ENCODE measurements at places on chromosomes 4 and X. TPM values are rescaled to one million over a fixed set of nuclear protein-coding genes. Genes with fewer than 3 reads are reported as not detected.

DNA sequence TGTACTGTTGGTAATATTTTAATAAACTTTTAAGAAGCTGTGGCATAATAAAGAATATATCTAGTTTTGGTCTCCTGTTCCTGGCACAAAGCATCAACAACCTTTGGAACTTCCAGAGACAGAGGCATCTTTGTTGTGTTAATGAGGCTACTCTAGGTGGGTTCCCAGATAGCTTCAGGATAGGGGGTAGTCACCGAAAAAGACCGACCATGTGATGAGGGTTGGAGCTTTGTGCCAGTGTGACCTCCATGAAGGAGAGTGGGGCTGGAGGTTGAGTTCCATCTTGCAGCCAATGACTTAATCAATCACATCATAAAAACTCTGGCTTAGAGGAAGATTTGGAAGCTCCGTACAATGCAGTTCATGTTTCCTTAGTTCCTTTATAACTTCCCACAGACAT, 9.9 kb downstream of the PPAT start:
- DNase-seq = no peak

GRCh38 chr4:76858319-76858718, 39.6 kb downstream of the SOWAHB start:
- DNase-seq = no peak

- DNase-seq = no peak
Measured at GRCh38 chr4:41069838-41070237, 144.5 kb downstream of the APBB2 start.

DNA sequence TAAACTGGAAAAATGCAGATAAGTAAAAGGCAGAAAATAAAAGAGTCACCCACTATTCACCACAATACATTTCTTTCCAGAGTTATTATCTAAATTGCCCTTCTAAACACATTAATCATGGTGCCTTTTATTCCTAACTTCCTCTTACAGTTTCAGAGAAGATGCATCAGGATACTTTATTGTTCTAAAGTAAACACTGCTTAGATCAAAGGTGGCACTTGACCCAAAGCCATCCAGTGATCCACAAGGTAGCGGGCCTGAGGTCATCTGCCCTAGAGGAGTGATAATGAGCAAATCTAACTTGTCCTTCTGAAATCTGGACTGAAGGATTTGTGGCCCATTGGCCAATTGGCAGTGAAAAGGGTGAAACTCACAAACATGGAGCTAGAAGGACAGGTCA, 12.0 kb upstream of the TMEM154 start:
- DNase-seq = no peak

GRCh38 chr4:88043001-88043400, 35.6 kb downstream of the PKD2 start:
- no peak for DNase-seq

- no peak for DNase-seq
Measured at GRCh38 chr4:168531305-168531704, 34.5 kb downstream of the PALLD start.

GRCh38 chrX:21606002-21606401, 52.1 kb downstream of the KLHL34 start:
- DNase-seq = no peak

DNA sequence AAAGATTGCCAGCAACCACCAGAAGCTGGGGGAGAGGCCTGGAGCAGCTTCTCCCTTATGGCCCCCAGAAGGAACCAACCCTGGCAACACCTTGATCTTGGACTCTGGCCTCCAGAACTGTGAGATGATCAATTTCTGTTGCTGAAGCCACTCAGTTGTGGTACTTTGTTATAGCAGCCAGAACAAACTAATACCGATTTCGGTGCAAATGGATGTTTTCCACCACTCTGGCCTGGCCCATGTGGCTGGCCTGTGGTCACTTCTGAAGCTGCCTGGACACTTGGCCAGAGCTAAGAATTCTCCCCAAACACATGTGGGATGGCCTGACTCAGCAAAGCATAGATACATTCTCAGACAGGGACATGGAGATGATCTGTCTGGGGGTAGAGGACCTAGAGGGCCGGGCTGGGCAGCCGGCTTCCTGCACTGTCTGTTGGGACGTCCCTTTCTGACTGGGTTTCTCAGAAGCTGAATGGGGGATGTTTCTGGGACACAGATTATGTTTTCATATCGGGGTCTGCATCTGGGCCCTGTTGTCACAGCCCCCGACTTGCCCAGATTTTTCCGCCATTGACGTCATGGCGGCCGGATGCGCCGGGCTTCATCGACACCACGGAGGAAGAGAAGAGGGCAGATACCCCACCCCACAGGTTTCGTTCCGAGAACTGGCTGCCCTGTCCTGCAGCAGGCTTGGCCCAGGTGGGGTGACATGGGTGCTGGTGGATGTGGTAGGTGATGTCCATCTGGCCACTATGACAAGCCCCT, 4.1 kb downstream of the FOXP3 start:
- DNase-seq = no peak

GRCh38 chr4:6781113-6781512, 1.4 kb upstream of the KIAA0232 start:
- no peak for DNase-seq

GRCh38 chrX:11241720-11242119, 51.5 kb upstream of the AMELX start:
- DNase-seq = no peak

GRCh38 chr4:184096561-184097240, 121.0 kb downstream of the ENPP6 start:
- no peak for DNase-seq

DNA sequence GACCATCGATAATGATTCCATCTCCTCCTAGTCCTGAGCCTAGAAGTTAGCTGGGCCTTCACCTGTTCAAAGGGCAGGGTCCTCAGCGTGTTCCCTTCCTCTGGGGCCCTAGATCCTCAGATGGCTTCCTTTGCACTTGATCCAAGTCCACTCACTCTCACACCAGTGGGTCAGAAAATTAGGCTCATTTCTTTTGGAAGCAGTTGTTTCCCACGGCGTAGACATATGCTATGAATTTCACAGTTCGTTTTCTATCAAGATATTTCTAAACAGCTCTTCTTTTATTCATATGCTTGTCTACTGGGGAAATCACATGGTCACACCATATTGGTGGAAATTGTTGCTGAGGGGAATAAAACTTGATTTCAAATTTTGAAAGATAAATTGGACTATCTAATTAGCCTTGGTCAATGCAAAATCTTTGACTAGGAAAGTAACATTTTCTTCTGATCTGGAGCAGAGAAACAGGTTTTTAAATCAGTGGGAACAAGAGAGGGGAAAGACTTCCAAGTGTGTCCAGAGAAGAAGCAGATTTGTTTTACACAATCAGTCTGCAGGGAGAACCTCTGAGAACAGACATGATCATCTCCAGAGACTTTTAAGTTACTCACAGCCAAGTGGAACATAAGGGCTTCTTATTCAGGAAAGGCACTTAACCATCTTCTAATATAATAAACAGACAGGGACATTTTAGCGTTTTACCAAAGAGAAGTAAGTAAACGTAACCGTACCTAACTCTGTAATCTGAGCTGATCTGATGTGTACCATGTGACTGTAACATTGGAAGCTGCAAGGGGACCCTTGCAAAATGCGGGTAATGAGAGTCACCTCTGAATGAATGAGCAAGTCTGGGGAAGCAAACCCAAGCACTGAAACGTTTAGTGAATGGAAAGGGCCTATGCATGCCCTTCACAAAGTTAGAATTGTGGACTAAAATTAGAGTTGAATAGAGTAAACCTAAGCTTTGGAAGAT, 455.7 kb upstream of the FAT1 start:
- DNase-seq = no peak

- DNase-seq = no peak
Measured at GRCh38 chrX:16290997-16291396, 123.7 kb downstream of the MAGEB17 start.

GRCh38 chr4:42225286-42225685, 72.8 kb upstream of the BEND4 start:
- no peak for DNase-seq

DNA sequence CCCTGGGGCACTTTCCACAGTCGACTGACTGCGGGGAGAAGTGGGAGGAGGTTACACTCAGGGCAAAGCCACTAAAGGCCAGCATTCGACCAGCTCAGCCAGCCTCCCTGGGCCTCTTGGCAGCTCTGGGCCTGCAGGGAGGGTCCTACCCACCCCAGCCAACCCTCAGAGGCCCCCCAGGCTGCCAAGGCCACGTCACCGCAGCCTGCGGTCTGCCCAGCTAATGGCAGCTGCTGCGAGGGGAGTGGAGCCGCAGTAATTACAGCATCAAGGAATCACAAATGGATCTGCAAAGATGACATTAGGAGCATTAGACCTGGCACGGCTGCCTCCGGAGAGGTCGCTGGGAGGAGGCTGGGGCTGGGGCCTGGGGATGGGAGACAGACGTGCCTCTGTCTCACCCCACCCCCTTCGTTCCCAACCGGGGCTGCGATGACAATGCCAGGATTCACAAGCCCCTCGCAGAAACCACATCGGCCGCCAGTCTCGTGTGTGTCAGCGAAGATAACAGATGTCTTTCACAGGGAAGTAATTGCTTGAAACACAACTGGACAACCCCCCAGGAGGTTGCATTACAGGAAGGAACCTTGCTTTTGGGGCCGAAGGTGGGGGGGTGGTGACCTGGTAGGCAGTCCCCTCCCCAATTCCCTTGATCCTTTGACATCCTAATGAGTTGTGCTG, 367.6 kb downstream of the BCOR start:
- DNase-seq = no peak

GRCh38 chr4:7197910-7198309, 5.6 kb downstream of the SORCS2 start:
- DNase-seq = no peak

DNA sequence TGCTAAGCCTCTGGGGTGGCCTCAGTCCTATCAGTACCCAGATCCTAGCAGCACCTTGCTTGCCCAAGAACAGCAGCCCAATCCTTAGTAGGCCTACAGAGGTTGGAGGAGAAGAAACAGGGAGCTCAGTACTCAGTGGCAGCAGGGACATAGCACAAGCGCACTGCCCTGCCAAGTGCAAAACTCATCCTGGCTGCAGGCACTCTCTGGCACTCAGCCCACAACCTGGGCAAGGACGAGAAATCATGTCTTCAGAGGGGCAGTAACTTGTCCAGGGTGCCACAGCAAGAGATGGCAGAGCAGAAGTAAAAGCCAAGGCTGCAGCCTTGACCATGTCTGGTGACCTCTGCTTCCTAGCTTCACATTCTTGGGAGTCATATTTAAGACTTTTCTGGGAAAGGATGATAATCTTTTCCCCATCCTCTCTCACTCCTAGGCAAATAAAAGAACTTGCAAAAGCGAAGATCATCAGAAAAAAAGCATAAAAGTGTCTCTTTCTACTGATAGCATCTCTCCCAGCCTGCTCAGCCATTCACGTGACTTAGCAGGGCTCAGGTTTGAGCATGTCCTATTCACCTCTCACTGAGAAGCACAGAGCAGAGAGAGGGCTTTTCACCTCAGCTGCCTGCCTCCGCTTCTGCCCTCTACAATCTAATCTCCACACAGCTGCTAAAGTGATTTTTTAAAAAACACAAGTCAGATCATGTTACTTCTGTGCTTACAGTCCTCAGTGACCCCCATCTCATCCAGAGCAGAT, 37.2 kb upstream of the MAGEA4 start:
- no peak for DNase-seq

GRCh38 chrX:102976793-102977495, 39.9 kb downstream of the RAB40AL start:
- DNase-seq = no peak

The ADGRG2 gene
- not detected for total RNA-seq

The FATE1 gene
- not detected for total RNA-seq

The L1CAM gene
- total RNA-seq = 7.3 TPM

The PCSK1N gene
- not detected for total RNA-seq

The NEIL3 gene
- 0.35 TPM for total RNA-seq

The GPC3 gene
- not detected for total RNA-seq
